ENCODE measurements at places on chromosomes 3 and 15.

DNA sequence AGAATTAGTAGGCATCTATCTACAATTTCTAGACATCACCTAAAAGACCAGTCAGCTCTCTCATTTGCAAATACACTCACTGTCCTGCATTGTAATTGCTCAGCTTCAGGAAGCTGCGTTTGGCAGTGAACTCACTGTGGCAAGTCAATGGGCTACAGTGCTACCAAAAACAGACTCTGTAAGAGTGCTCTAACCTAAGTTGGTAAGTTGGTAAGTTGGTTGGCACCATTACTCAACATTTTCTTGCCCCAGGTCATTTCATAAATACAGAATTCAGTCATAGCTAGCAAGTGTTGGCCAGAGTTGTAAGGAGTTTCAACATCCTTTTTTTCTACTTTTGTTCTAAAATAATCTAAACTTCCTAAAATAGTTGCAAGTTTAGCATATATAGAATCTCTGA, 466.3 kb downstream of the NAALADL2 start:
- DNase-seq, result no peak

DNA sequence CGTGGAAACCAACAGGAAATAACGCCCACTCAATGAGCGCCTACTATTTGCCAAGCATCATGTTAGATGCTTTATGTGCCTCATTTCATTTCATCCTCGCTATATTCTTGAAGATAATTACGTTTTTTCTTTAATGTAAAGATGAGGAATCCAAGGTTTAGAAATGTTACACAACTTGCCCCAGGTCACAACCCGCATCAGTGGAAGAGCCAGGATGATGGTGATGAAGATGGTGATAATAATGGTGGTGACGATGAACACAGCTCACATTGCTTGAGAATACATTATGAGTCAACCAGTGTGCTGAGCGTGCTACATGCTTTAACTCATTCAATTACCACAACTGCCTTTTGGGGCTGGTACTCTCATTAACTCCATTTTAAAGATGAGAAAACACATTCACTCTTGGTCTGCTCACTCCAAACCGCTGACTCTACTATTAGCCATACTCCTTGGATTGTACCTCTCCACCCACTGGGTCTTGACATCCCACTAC, 21.5 kb upstream of the MYO1E start:
- DNase-seq, result no peak

GRCh38 chr3:58839964-58840363, 173.4 kb upstream of the FAM3D start:
- no peak for DNase-seq

DNA sequence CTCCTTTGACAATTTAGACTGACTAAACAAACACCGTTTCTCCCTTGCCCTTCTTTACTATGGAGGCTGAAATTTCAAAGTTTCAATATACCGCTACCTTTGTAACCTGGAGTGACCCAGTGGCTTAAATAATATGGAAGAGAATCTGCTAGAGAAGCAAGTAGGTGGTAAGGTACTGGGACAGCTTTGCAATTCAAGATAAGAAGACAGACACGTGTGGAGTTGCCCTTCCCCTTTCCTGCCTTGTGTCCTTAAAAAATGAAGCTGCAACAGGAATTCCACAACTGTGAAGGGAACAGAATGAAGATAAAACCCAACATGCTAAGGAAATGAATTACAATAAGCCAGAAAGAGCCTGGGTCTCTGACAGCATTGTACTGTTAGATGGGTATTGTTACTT, 26.4 kb downstream of the CBLB start:
- no peak for DNase-seq

DNA sequence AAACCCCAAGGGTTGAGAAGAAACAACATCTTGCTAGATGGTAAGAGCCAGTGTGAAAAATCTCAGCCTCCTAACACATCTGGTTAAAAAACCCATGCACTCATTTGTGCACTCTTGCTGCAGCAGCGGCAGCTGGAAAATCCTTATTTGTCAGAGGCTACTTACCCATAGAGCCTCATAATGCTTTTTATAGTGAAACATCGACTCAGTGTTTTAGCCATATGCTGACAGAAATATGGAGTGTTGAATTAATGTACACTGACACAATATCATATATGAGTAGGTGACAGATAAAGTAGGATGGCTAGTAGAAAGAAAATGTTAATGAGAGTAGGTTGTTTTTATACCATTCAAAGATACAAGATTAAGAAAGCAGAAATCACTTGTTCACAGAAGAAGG, 13.0 kb downstream of the SLC9A9 start:
- no peak for DNase-seq

GRCh38 chr3:168327856-168328255, 232.1 kb upstream of the GOLIM4 start:
- DNase-seq, result no peak

- no peak for DNase-seq
These were observed 465.6 kb upstream of the ZNF385D start for GRCh38 chr3:22216601-22217000.

- DNase-seq, result no peak
These were observed 115.2 kb downstream of the CD47 start for GRCh38 chr3:107975529-107976201.

DNA sequence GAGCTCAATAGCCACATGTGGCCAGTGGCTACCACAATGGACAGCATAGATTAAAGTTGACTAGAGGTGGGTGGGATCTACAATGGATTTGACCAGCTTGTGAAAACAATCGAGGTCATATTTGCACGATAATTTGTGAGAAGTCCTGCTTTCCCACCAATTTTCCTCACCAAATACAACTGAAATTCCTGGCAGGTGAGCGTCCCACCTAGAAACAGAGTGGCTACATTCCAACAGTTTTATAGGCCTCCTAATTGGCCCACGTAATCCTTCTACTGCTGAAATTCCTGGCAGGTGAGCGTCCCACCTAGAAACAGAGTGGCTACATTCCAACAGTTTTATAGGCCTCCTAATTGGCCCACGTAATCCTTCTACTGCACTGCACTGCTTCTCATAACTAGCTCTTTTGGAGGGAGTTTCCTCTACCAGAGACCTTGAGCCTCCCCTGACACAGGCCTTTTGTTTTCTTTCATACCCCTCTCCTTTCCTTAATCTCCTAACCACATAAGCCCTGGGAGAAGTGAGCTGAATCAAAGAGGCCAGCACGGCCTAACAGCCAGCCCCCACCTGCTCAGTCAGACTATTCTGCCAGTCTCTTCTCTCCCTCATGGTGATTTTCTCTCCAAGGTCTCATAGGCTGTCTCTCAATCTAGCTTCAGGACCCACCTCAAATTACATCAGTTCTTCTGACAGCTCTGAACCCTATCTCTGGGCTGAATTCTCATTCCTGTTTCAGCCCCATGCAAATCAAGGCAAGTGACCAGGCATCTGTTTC, 80.2 kb downstream of the BFSP2 start:
- DNase-seq, result no peak

DNA sequence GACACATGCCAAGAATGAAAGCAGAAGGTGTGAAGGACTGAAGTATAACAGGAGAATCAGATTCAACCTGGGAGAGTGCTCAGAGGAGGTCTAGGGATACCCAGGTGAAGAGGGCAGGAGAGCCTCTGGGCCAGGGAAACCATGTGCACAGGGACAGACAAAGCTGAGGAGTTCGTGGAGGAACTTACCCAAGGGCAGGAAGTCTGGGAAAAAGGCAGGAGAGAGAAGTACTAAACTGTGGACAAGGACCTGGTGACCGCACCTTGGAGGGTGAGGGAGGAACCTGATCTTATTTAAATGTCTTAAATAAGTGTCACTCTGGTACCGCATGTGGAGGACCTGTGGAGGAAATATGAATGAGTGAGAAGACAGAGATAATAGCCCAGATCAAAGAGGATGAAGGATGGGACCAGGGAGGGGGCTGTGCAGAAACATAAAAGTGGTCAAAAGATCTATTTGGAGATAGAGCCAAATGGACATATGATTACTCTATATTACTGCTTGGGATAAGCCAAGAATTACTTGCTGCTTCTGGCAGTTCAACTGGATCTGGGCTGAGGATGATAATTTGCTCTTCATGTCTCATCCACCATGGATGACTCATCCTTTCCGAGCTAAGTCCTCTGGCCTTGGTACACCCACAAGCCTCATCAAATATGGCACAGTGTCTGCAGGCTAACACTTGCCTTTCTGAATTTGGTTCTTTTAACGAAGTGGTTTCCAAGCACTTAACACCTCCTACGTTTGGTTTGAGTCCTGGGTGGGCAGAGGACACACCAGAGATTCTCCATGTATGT, 116.9 kb upstream of the NMNAT3 start:
- DNase-seq, result no peak

DNA sequence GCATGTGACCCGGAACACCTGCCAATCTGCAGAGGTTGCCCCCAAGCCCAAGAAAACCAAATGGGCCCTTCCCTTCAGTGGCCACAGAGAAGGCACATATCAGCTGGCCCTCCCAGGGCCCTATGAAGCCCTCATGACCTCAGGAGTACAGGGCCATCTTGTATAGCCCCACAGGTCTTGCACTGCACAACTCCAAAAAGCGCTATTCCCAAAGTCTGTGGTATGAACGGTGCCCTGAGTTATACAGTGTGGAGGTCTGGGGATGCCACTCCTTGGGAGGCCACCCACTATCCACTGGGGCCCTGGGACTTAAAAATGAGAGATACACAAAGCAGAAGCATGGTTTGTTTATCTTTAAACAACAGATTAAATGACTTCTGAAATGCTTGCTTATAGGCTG, 61.5 kb downstream of the CAPN7 start:
- no peak for DNase-seq

All from fibroblast of skin of back (primary cell).